IMR-90 (cell line): ENCODE measurements at places on chromosomes 13 and 19. TPM values are rescaled to one million over a fixed set of nuclear protein-coding genes. Genes with fewer than 3 reads are reported as not detected.

GRCh38 chr13:40779796-40780285, 8.9 kb upstream of the MRPS31 start:
- DNase-seq = no peak

- DNase-seq = no peak
Measured at GRCh38 chr19:46232029-46232428, 2.5 kb downstream of the IGFL1 start.

MYH14 gene
- total RNA-seq = not detected in 2 replicates

- no peak for DNase-seq
Measured at GRCh38 chr19:55339889-55340783, 460 bp downstream of the KMT5C start.
